CD4-positive, alpha-beta T cell treated with Interleukin-1 beta for 1 hour (primary cell): ENCODE measurements at places on chromosomes 2 and 18.

DNA sequence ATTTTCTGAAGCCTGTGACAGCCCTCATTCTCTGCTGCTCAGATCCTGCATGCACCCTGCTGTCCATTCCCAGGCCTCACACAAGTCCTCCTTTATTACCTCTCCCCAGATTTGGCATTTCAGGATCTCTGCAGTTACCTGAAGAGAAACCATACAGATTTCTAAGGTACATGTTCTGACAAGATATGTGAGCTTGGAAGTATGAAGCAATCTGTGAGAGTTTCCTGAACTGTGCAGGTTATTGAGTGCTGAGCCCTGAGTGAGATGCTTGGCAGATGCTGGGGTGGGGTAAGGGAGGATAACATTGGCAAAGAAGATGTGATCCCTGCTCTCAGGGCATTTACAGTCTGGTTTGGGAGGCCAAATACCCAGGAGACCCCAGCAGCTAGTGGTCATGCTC lies 122.1 kb upstream of the STPG4 start:
- DNase-seq, result no peak

- no peak for DNase-seq
Observed at GRCh38 chr18:76410660-76411417, 84.2 kb downstream of the ZNF516 start.

GRCh38 chr2:70520825-70521224 lies 32.8 kb downstream of the TGFA start:
- DNase-seq, result no peak

- DNase-seq, result no peak
Observed at GRCh38 chr2:8416001-8416571, 265.8 kb upstream of the ID2 start.

DNA sequence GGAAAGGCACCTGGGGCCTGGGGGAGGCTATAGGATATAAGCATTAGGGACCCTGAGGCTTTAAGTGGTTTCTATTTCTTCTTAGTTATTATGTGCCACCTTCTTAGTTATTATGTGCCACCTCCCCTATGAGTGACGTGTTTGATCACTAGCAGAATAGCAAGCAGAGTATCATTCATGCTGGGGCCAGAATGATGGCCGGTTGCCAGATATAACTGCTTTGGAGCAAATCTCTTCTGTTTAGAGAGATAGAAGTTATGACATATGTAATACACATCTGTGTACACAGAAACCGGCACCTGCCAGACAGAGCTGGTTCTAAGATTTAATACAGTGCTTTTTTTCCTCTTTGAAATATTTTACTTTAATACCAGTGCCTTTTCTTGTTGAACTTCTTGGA lies 29.4 kb downstream of the LIPG start:
- DNase-seq, result no peak

GRCh38 chr18:12399231-12399630 lies 8.5 kb upstream of the PRELID3A start:
- no peak for DNase-seq

GRCh38 chr2:191303140-191304005 lies 58.2 kb downstream of the MYO1B start:
- DNase-seq, result no peak

GRCh38 chr2:76027761-76028160 lies 317.0 kb upstream of the GCFC2 start:
- no peak for DNase-seq

- no peak for DNase-seq
Observed at GRCh38 chr2:114940785-114941458, 498.5 kb downstream of the DPP10 start.

DNA sequence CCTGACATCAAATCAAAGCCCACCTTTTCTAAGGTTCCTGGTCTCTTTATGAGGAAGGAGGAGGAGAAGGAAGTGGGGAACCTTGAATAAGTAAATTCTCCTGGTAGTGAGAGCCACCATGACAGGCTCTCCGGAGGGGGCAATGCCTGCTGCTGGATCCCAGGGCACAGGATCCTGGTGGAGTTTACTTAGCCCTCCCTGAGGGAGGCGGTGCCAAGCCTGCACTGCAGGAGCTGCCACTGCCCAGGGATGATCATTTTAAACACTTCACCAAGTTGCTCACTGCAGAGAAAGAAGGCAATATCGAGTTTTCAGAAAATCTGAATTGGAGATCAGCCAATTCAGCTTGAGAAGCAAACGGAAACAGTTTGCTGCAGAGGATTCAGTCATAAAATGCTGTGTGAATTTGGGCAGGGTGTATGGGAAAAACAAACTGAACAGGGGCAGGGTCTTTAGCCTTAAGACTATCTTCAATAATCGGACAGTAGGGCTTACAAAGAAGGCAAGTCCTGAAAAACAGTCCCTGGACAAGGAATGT lies 200.7 kb downstream of the RAD51AP2 start:
- DNase-seq, result no peak

- DNase-seq, result no peak
Observed at GRCh38 chr2:99607454-99607853, 117.6 kb upstream of the REV1 start.

DNA sequence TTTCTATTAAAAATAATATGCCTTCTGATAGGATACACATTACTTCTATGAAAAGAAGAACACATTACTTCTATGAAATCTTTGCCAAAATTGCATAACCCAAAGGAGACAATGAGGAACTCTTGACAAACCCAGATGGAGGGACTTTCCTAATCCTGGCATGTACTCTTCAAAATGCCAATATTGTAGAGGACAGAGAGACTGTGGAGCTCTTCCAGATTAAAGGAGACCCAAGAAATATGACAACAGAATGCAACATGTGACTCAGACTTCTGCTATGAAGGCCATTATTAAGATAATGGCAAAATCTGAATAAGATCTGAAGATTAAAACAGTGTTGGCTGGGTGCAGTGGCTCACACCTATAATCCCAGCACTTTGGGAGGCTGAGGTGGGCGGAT lies 22.2 kb downstream of the SOWAHC start:
- DNase-seq, result no peak

DNA sequence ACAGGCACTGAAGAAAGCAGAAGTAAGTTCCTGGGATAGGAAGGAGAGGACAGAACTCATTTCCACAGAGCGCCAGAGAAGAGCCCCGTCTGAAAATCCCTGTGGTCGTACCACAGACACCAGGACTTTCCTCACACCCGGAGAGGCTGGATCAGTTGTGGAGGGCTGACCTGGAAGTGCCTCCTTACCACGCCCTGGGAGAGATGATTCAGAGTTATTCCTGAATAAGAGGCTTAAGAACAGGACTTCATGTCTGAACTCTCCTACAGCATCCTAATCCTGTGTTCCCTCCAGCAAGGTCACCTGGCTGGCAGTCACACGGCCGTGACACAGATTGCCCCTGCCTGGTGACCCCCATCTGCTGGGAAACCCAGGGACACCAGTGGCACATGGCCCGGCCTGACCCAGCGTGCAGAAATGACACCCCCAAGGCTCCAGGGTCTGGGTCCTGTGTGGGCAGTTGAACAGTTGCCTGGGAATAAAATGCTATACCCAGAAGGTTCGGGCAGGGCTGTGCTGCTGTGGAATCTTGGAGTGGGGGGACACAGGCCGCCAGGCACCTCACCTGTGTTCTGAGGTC lies 105.9 kb downstream of the PXDN start:
- DNase-seq, result no peak

DNA sequence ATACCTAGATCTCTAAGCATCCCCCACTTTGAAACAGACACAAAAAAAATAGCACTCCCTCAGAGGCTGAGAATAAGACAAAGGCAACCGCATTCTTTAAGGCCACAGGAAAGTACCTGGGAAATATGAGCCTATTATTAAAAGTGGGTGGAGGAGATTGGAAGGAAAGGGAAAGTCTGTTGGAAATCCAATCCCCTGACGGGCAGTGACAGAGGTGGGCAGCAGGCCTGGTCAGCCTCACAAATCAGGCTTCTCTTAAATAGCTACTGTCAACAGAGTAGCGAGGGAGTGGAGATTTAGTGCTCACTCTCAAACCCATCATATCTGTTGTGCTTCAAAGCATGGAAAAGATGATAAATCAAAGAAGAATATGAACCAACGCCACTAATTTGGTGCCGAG lies 324.4 kb downstream of the ALK start:
- no peak for DNase-seq

DNA sequence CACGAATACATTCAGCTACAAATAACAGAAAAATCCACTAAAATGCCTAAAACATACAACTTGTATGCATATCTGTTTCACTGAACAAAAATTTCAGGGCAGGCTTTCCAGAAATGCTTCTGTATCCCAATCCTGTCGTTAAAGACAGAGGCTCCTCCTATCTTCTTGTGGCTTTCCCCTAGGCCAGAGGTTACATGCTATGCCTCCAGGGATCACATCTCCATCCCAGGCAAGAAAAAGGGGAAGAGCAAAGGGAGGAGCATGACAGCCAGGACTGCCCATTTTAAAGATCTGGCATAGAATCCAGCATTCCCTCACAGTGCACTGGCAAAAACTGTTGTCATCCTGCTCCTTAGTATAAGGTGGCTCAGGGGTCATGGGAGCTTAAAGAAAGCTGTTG lies 268.7 kb upstream of the SETBP1 start:
- no peak for DNase-seq

- no peak for DNase-seq
Observed at GRCh38 chr18:3147935-3148554, 71.7 kb downstream of the MYOM1 start.

DNA sequence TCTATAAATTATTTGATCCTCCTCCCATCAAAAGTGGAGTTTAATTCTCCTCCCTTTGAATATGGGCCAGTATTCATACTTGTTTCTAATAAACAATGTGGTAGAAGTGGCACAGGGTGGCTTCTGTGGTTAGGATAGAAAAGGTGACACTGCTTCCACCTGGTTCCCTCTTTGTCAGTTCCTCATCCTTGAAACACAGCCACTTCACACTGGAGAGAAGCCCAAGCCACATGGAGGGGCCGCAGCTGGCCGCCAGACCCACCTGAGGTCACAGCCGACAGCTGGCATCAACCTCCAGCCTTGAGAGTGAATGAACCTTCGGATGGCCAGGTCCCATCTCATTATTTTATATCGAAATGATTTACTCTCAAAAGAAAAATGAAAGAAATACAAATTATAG lies 27.5 kb upstream of the SLC66A3 start:
- no peak for DNase-seq

GRCh38 chr2:10087360-10087759 lies 7.1 kb upstream of the CYS1 start:
- no peak for DNase-seq

GRCh38 chr2:46051085-46051484 lies 246.1 kb upstream of the EPAS1 start:
- no peak for DNase-seq

- no peak for DNase-seq
Observed at GRCh38 chr2:54586062-54586461, 129.9 kb downstream of the SPTBN1 start.

- no peak for DNase-seq
Observed at GRCh38 chr2:228321015-228321414, 139.5 kb upstream of the SPHKAP start.

DNA sequence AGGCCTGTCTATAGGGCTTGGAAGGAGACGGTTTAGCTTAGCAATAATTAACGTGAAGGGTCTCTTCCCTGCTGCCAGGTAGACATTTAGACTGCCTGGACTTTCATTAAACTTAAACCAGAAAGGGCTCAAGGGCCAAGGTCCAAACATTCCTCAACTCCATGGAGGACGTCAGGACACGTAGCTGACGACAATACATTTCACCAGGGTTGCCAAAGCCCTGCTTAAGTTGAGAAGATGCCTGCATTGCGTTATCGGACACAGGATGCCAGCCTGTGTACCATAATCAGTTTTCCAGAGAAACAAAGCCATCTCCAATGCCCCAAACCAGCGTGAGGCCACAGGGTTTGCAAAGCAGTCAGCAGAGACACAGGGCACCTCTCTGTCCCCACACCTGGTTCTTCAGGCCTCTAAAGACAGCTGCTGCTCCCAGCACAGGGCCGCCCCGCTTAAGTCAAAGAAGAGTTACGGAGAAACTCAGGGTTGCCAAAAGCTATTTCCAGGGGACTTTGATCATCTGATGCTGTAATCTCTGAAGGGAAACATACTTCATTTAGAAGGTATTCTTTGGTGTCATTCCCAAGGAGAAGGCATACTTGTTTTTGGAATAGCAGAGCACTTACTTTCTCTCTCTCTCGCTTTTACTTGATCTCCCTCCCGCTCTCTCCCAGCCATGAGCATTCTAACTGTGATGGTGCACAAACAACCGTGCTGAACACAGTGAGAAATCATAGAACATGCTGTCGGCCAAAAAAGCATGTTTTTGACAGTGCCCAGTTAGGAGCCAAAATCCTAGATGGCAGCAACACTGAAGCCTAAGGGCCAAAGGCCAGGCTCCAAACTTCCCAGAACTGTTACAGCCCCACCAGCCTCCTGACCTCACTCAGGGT lies 46.0 kb downstream of the TTC32 start:
- no peak for DNase-seq

- no peak for DNase-seq
Observed at GRCh38 chr2:180328795-180329422, 321.8 kb upstream of the CWC22 start.

DNA sequence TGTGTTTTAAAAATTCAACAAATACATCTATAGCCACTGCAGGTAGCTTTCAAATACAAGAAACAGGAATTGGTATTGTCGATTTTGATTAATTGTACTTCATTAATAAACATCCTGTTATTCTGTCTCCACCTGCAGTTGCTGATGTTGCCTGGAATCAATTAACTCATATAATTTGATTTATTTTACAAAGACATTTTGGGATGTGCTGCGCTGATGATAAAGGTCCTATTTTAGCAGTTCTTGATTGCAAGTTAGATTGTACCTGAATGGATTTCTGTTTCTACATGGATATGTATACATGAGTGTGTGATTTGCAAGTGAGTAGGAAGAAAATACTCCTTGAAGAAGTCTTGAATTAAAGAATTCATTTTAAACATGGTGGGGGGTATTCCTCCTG lies 605.3 kb downstream of the ARHGAP15 start:
- no peak for DNase-seq

DNA sequence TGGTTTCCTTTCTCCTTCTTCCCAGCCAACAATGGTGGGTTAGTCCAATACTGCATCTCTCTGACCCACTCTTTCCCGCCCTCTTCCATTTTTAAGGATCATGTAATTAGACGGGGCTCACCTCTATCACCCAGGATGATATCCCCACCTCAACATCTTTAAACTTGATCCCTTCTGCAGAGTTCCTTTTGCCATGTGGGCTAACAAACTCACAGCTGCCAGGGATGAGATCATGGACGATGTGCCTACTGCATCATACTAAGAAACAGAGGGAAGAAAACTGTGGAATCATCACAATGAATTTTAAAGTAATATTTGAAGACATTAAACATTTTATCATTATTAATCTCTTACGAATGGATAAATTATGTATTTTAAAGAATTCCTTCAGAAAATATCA lies 183.5 kb downstream of the RDH14 start:
- no peak for DNase-seq

- DNase-seq, result no peak
Observed at GRCh38 chr2:215283221-215283620, 28.6 kb upstream of the ATIC start.
